ENCODE measurements at places on chromosomes 6 and 20.

GRCh38 chr6:62805431-62805830 lies 405.8 kb upstream of the FKBP1C start:
- DNase-seq = no peak

DNA sequence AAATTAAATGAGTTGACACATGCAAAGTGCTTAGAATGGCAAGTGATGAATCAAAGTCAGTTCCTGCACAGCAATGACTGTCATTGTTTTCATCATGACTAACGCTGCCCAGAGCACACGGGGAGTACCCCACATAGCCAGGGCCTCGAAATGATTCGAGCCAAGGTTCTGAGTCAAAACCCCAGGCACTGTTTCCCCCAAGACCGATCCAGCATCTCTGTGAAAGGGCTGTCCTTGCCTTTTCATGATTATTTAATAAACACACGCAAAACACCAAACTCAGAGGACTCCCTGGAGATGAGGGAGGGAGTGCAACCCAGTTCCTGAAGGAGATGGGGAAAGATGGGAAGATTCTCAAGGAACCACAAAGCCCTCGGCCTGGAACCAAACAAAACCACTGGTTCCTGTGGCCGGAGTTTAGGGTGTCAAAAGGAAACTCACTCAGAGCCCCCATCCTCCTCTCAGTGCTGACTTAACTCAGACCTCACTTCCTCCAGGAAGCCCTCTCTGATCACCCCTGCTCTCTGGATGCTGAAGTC lies 3.8 kb downstream of the PREX1 start:
- peak; percentile 32 for DNase-seq

DNA sequence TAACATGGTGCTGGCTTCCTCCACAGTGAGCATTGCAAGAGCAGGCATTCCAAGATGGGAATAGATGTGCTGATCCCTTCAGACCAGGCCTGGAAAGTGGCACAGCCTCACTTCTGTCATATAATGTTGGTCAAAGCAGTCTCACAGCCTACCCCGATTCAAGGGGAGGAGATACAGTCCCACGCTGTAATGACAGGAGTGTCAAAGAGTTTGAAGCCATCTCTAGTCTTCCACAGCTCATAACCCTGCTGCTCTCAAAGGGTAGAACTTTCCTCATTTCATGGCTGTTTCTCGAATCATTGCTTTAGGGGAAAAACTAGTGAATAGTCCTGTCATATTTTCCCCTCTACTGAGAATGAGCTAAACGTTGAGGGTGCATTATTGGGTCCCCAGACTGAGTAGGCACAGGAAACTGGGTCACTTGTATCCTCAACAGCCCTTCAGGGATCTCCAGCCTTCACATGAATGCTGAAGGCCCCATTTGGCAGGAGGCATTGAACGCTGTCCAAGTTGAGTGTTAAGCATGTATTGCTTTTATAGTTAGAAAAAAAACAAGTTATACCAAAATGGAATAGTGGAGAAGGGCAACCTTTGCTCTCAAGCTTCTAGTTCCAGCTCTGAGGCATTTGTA lies 27.3 kb downstream of the DTD1 start:
- no peak for DNase-seq

GRCh38 chr20:56760610-56761009 lies 131.5 kb downstream of the TFAP2C start:
- no peak for DNase-seq

DNA sequence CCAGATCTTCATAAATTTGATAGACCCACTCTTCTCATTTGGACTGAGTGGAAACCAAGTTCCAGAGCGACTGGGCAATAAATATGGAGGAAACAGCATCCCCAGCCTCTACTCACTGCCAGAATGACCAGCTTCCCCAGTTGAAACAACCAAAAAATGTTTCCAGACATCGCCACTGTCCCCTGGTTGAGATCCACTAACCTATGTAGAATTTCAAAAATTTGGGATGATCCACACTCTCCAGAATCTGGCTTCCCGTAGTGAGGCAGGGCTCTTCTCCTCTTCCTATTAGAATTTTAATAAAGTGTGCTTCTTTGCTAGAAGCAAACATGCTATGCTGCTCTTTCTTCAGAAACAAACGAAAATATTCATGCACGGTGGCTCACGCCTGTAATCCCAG lies 287.0 kb upstream of the SUPT3H start:
- no peak for DNase-seq

GRCh38 chr6:141164042-141164743 lies 968.5 kb upstream of the GJE1 start:
- no peak for DNase-seq

- DNase-seq = no peak
Measured at GRCh38 chr6:168650671-168651111, 209.7 kb downstream of the SMOC2 start.

GRCh38 chr20:12173347-12174012 lies 255.8 kb downstream of the BTBD3 start:
- DNase-seq = no peak

DNA sequence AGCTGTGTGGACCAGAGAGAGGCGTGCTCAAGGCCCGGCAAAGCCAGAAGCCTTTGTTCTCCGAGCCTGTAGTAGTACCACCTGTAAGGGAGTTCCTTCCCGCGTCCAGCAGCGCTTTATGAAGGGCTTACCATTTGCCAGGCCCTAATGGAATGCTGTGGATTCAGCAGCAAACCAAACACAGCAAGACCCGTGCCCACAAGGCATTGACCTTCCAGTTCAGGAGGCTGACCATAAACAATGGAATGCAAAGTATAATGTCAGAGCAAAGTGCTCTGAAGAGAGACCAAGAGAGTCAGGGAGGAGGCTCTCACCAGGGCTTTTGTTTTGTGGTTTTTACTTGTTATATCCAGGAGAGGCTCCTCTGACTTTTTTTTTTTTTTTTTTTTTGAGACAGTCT lies 209.8 kb downstream of the ZMYND8 start:
- no peak for DNase-seq

- DNase-seq = no peak
Measured at GRCh38 chr20:50378170-50379000, 131.8 kb upstream of the PTPN1 start.

DNA sequence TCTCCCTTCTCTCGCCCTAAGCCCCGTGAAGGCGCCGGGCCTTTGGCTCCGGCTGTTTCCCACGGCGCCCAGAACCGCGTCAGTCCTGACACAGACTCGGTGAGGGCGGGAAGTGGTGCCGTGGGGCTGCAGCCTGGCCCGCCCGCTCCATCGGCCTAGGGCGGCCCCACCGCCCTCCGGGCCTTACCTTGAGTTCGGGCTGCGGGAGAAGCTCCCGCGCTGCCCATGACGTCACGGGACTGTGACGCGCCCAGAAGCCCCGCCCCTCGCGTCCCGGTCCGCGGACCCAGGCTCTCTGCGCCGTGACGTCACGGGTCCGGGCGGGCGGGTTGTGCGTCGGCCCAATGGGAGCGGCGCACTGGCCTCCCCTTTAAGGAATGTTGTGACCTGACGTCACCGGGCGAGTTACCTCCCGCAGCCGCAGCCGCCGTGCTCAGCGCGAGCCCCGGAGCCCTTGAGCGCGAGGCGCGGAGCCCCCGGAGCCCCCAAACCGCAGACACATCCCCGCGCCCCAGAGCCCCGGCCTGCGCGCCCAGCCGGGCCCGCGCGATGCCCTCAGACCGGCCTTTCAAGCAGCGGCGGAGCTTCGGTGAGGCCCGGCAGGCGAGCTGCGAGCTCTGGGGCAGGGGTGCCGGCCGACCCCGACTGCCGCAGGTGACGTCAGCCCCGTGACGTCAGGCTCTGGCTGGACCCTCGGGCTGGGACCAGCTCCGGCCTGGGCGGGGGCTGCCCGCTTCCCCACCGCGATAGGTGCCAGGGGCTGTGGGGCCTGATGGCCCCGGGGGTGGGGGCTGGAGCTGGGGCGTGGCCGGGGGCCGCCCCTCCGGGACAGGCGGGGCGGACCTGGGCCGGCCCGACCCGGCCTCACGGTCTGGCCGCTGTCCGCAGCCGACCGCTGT lies at the start of gene MAP1LC3A:
MAP1LC3A (plus strand) TSS at position 399 of the 899 bp plus-strand sequence; CDS start at position 550, 151 bp downstream.
- DNase-seq = peak; percentile 83

- DNase-seq = no peak
Measured at GRCh38 chr6:29553268-29554057, 6.1 kb downstream of the UBD start.

- no peak for DNase-seq
Measured at GRCh38 chr6:1175877-1176276, 136.0 kb upstream of the FOXQ1 start.

- no peak for DNase-seq
Measured at GRCh38 chr6:152166497-152166896, 359.0 kb downstream of the ESR1 start.

DNA sequence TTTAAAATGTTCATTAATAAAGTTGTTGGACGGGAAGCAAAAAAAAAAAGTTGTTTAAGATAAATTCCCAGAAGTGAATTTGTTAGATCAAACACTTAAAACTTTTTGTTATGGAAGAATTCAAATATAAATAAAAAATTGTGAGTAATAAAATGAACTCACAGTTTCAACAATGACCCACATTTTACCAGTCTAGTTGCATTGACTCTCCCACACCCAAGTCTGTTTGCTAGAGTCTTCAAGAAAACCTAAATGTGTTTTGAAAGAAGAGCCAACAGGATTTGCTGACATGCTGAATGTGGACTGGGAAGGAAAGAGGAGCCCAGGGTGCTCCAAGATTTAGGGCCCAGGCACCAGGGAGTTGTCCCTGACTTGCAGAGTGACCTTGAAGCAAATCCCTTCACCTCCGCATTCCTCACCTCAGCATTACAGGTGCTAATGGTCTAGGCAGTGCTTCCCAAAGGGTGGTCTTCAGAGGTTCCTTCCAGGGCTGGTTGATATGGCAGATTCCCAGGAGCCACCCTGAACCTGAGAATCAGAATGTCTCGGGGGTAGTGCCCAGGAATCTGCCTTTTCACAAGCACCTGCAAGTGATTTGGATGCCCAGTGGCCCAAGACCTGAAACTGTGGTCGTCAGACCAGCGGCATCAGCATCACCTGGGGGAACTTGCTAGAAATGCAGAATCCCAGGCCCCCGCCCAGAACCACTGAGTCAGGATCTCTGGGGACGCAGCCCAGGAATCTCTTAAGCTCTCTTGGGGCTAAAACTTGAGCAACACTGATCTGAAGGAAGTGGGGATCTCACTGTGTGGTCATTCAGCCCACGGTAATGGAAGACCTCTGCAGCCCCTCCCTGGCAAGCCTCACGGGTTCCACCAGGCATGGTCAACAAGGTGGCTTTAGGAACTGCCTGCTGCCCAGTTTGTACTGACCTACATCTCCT lies 31.1 kb downstream of the POFUT1 start:
- DNase-seq = no peak

- no peak for DNase-seq
Measured at GRCh38 chr20:10449270-10449669, 14.2 kb downstream of the SLX4IP start.

- no peak for DNase-seq
Measured at GRCh38 chr6:170283212-170284081, 7.4 kb downstream of the DLL1 start.

DNA sequence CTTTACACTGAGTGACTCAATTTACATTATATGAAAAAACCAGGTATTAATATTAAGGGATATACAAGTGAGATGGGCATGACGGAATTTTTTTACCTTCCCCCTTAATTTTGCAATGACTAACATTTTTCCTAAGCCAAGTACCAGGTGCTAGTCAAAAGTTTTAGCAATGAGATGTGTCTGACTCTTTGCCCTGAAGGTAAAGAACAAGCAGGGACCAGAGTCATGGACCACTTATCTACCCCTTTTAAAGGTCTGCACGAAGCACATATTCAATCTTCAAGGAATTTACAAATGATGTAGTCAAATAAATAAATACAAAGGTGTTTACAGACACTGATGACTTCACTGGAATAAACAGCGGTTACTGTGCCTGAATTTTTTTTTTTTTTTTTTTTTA lies 1.4 kb downstream of the GLO1 start:
- no peak for DNase-seq

DNA sequence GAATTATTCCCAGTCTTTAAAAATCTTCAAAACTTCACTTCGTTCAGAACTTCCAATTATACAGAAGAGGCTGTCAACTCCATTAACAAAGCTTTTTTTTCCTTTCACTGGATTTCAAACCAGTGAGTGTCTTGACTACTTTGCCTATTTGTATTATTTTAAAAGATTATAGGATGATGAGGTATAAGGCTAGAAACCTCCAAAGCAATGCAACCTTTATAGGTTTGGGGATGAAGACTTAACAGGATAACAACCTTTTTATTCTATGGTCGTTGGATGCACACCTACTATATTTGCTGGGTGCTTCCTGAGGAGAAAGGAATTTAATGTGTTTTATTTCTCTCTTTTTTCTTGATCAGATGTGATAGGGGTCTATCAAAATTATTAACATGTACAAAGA lies 1.9 kb upstream of the OVOL2 start:
- DNase-seq = no peak

GRCh38 chr6:2034256-2034655 lies 211.1 kb downstream of the GMDS start:
- DNase-seq = no peak

DNA sequence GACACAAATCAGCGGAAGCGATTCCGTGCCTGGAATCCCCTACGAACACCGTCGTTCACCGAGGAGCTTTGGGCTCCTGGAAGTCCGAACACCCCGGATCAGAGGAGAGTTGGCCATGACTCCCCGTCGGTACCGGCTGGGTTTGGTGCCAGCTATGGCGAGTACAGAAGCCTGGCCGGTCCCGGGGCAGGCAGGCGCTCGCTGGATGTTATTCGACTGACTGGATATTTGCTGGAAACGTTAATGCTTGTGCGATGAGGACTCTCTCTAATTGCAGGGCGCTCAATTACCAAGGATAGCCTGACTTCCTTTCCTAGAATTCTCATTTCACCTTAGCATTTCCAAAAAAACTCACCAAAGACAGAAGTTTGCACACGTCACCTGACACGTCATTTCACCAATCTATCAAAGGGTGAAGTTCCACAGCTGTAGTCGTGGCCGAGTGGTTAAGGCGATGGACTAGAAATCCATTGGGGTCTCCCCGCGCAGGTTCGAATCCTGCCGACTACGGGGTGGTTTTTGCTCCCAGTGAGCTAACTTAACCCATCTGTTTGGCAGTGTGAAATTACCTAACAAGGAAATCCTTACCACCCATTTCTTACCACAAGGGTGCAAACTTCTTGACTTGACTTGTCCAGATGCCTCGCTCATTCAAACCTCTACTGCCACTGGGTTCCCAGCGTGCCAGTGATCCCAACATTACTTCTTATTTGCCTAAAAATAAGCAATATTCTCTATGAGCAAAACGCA lies 22.7 kb upstream of the ZNF184 start:
- DNase-seq = no peak

- no peak for DNase-seq
Measured at GRCh38 chr20:51341581-51341980, 200.9 kb downstream of the NFATC2 start.

DNA sequence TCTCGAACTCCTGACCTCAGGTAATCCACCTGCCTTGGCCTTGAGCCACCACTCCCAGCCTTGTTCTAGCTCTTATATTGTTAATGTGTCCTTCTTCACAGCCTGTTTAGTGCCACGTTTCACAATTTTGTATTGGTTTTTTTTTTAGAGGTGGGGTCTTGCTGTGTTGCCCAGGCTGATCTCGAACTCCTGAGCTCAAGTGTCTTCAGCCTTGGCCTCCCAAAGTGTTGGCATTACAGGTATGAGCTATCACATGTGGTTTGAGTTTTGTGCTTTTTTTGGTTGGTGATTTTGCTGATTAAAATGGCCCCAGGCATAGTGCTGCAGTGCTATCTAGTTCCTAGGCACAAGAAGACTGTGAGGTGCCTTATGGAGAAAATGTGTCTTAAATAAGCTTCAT lies 5.9 kb upstream of the CSTL1 start:
- no peak for DNase-seq
